Natural killer cell (primary cell): ENCODE measurements at places on chromosomes 7 and 10. TPM values are rescaled to one million over a fixed set of nuclear protein-coding genes. Genes with fewer than 3 reads are reported as not detected.

GRCh38 chr10:11212288-11213085 lies 194.8 kb downstream of the CELF2 start:
- H3K36me3 ChIP-seq = peaks cover 49% of the 10 kb centered on the region
- peaks cover 78% of the 10 kb centered on the region for H3K4me1 ChIP-seq
- no peaks in the 10 kb centered on the region for H3K27me3 ChIP-seq

Gene ITIH2
- total RNA-seq = not detected

DNA sequence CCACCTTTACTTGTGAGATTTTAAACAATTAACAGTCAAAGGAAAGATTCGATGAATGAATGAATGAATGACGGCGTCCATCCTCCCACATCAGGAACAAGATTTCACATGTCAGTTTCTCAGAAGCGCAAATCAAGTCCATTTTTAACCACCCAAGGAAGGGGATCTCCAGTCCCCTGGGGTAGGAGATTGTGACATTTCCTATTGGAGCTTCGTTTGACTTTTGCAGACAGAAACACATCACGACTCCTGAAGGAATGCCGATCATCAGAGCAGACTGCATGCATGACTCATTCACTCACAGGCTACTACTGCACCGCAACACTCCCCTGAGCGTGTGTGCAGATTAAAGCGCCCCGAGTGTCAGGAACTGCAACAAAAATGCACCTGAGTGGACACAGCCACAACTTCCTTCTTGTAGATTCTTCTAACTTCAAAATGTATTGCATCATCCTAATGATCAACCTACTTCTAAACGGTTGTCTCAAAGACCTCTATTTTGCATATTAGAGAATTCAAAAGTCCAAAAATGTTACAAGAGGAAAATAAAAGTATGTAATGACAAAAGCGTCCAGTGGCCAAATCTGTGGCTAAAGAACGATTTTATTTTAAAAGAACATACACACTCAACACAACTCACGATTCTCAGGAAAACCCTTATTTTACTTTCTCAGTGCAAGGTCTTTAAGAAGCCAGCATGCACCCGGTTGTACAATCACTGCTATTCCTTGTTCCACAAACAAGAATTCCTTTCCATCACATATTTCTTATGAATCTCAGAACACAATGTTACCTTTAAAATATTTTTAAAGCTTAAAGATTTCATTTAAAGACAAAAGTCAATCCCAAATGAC lies 172.6 kb downstream of the FAM107B start:
- DNase-seq = peak; percentile 79
- peaks cover 26% of the 10 kb centered on the region for H3K36me3 ChIP-seq
- peak overlapping the region; percentile 64 for H3K4me3 ChIP-seq
- H3K4me1 ChIP-seq = peaks cover 35% of the 10 kb centered on the region
- H3K27me3 ChIP-seq = no peaks in the 10 kb centered on the region

DNA sequence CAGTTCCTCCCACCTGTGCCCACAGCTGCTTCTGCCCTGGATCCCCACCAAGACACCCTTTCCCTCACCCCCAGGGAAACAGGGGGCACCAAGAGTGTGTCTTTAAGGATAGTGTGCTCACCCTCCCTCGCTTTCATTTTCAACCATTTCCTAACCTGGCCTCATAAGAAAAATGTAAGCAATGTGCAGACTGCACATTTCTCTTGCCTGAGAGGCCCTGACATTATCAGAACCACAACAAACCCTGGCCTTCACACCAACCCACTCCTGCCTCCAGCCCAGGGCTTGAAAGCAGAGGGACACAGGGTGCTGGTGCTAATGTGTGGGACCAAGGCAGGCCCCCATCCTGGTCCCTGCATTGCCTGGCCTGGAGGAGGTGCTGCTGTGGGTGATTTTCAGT lies 11.0 kb upstream of the IMPDH1 start:
- peak overlapping the region; percentile 31 for H3K27ac ChIP-seq
- no peak overlapping the region for H3K4me3 ChIP-seq
- H3K4me1 ChIP-seq = peaks cover 36% of the 10 kb centered on the region
- H3K36me3 ChIP-seq = no peaks in the 10 kb centered on the region
- no peak for DNase-seq
- H3K27me3 ChIP-seq = no peaks in the 10 kb centered on the region

DNA sequence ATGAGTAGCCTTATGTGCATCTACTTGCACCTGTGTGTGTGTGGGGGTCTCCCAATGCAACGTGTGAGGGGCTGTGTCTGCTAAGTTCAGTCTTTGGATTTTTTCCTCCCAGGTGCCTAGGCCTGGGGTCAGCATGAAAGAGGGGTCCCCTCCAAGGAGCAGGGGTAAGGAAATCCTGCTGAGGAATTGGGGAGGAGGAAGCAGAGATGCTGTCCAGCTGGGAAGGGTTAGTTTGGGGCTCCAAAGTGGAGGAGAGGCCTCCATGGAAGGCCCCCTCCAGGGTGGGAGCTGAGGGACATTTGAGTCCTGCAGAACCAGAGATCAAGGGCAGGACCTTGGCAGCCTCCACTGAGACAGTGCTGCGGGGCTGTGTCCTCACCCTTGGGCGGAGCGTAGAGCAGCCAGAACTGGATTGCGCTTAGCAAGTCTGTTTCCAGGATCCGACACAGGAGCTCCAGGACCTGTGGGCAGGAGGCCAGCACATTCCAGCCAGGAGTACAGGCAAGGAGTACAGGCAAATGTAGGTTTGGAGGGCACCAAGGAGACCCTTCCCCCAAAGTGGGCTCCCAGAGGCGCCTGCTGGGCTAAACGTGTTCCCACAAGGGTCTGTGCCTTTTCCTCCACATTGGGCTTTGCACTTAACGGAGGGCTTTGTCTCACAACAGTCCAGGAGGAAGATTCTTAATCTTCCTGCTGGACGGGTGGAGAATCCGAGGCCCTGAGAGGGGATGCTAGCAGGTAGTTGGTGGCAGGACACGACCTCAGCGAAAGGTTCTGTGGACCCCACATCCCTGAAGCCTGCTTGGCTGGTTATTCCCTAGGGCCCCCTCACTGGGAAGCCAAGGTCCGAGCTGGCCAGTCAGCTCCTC lies 10.1 kb downstream of the TBATA start:
- H3K36me3 ChIP-seq = no peaks in the 10 kb centered on the region
- no peaks in the 10 kb centered on the region for H3K27me3 ChIP-seq
- H3K4me1 ChIP-seq = no peaks in the 10 kb centered on the region
- H3K27ac ChIP-seq = no peak overlapping the region
- no peak overlapping the region for H3K4me3 ChIP-seq

GRCh38 chr7:107076781-107077698 lies 32.5 kb downstream of the PRKAR2B start:
- H3K27ac ChIP-seq = no peak overlapping the region
- H3K4me1 ChIP-seq = no peaks in the 10 kb centered on the region
- no peaks in the 10 kb centered on the region for H3K27me3 ChIP-seq
- H3K36me3 ChIP-seq = no peaks in the 10 kb centered on the region
- no peak overlapping the region for H3K4me3 ChIP-seq

Gene CACNA2D1
- total RNA-seq = not detected

GRCh38 chr10:108360187-108360586 lies 1195.7 kb upstream of the SORCS1 start:
- H3K4me3 ChIP-seq = no peak overlapping the region
- H3K27ac ChIP-seq = no peak overlapping the region
- DNase-seq = no peak
- H3K4me1 ChIP-seq = no peaks in the 10 kb centered on the region
- no peaks in the 10 kb centered on the region for H3K27me3 ChIP-seq
- H3K36me3 ChIP-seq = no peaks in the 10 kb centered on the region

- no peak overlapping the region for H3K4me3 ChIP-seq
- H3K36me3 ChIP-seq = peaks cover 3% of the 10 kb centered on the region
- H3K27me3 ChIP-seq = no peaks in the 10 kb centered on the region
- H3K27ac ChIP-seq = peak overlapping the region; percentile 94
Observed at GRCh38 chr7:26295586-26295985, 3.9 kb downstream of the SNX10 start.
